ENCODE measurements at places on chromosomes 3 and 15.

GRCh38 chr15:73424506-73424905 lies 18.5 kb upstream of the REC114 start:
- no peak for DNase-seq

- no peak for DNase-seq
Measured at GRCh38 chr3:175093748-175094147, 234.6 kb downstream of the NAALADL2 start.

DNA sequence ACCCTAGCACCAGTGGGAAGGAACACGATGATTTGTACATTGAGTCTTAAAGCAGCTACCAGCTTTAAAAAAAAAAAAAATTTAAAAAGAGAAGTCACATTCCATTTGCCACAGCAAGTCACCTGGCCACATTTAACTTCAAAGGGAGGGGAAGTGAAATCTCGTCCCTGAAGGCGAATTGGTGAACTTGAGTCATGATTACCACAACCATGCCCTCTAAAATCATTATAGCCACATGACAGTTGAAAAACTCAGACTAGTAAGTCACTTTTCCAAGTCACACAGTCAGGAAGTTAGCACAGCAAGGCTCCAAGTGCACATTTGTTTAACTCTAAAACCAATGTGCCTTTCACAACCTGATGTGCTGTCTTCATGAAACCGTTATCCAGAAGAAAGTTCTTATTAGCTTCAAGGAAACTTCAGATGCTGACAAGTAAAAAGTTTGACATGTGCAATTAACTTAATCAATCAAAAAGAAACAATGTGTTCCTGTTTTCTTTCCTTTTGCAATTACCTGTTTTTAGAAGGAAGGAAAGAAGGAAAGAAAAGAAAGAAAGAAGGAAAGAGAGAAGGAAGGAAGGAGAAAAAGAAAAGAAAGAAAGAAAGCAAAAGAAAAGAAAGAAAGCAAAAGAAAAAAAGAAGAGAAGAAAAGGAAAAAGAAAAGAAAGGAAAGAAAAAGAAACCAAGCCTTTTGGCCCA lies 8.3 kb upstream of the THSD4 start:
- no peak for DNase-seq

- DNase-seq, result no peak
Measured at GRCh38 chr3:10308678-10309077, 12.2 kb downstream of the SEC13 start.

DNA sequence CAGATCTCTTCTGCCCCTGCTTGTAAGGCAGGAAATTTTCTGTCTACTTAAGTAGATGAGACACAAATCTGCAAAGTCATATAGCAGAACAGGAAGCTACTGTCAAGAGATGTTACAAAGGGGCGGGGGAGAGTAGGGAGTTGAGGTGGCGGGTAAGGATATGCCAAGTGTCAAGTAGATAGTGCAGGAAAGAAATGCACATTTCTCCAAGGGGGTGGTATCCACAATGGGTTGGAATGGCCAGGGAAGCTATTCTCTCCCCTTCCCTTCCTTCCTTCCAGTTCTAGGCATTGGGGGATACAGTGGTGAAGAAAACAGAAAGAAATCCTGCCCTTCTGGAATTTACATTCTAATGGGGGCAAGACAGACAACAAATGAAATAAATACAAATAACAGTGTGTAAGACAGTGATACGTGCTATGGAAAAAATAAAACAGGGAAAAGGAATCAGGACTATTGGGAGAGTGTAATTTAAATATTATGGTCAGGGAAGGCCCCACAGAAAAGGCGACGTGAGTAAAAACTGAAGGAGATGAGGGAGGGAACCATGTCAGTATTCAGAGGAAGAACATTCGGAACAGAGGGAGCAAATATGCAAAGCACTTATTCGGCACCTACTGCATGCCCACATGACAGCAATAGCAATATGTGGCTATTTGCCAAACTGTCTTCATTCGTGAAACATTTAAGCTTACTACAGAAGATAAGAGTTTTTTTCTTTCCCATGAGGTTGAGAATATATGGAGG lies 42.8 kb upstream of the RNU6-1 start:
- DNase-seq, result no peak

- DNase-seq, result peak; percentile 68
Measured at GRCh38 chr3:97793420-97794019, 28.3 kb upstream of the CRYBG3 start.

Measured in CD4-positive, alpha-beta T cell treated with Interleukin-2 at 100 ng/mL for 4 hours (primary cell).